ENCODE measurements at places on chromosomes 3 and 15.
A peak's percentile ranks its signal among the peaks of the same experiment; 100 is the strongest.

- no peak for DNase-seq
These were observed 91.5 kb downstream of the ITPR1 start for GRCh38 chr3:4584456-4585249.

GRCh38 chr15:40782609-40783227 is 12.9 kb downstream of the C15orf62 start:
- DNase-seq, result no peak

DNA sequence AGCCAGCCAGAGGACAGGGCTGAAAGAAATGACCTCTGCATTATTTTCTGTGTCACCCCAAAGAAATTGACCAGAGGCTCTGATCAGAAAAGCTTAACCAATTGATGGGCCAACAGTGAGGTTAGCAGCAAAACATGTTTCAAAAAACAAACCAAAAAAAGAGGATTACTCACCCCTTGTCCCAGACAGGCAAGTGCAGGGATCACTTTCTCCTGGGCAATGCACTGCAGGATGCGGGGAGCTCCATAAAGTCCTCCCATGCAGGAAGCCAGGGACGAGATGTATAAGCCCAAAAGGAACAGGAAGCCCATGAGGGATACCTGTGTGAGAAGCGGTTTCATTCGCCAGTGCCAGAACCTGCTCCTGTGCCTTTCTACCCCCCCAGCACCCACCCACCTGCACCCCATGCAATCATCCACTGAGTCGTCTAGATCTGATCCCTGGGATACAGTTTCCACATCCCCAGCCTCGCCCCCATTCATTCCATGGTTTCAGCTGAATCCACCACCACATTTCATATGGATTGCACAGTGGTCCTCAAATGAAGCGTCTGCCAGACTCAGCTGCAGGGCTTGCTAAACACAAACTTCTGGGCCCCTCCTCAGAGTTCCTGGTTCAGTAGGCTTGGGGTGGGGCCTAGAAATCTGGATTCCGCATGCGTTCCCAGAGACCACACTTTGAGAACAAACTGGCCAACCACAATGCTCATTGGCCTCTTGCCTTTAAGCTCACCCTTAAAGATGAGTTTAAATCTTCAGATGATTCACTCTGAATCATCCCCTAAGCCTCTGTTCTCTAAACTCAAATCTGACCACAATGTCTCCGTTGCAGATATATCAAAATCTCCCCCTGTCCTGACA is 54.4 kb upstream of the HEG1 start:
- DNase-seq, result peak; percentile 71

- no peak for DNase-seq
These were observed 31.2 kb upstream of the CFAP20DC start for GRCh38 chr3:59081071-59081470.

DNA sequence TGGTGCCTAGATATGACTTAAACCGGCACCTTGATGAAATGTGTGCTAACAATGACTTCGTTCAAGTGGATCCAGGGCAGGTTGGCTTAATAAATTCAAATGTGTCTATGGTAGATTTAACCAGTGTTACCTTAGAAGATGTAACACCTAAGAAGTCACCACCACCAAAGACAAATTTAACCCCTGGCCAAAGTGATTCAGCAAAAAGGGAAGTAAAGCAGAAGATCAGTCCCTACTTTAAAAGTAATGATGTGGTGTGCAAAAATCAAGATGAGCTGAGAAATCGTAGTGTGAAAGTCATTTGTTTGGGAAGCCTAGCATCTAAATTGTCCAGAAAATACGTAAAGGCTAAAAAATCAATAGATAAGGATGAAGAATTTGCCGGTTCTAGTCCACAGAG is 1.1 kb downstream of the FAN1 start:
- no peak for DNase-seq

DNA sequence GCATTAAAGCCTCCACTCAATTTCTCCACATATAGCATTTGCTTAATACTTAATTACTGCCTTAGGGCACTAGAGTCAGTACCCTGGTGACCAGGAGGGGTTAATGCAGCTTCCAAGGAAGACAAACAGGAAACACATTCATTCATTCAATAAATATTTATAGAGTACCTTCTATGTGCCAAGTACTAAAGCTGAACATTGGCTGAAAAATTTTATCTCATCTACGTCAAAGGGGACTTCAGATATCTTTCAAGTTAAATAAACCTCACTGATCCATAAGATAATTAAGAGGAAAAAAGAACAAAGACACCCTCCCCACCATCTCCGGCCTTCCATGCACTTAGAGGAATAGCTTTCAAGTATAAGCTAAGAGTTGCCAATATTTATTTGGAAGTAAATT is 156.9 kb upstream of the PRICKLE2 start:
- no peak for DNase-seq

- no peak for DNase-seq
These were observed 24.6 kb downstream of the MNS1 start for GRCh38 chr15:56440214-56440770.

- no peak for DNase-seq
These were observed 18.1 kb upstream of the TMEM40 start for GRCh38 chr3:12777171-12777570.

DNA sequence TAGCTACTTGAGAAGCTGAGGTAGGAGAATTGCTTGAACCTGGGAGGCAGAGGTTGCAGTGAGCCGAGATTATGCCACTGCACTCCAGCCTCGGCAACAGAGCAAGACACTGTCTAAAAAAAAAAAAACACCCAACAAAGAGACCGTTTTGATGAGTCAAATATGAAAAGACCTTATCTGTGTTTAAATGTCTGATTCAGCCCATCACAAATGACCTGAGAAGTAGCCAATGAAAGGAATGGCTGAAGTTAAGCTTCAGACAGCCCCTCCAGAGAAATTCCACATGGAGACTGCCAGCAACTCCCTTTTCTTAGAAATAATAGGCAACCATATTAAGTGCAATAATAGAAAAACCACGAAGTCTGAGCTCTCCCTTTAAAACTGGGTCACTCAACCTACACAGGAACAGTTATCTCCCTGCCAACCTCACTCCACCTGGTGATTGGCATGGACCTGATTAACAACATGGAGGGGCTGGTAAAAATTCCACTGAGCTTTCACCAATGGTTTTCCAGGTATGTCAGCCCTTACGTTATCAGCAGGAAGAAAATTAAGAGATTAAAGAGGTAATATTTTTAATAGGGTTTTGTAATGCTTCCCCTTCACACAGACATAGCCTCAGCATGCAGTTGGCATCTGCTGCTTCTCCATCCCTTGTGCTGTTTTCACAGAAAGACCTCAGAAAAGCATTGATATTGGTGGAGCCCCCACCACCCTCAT is 238.1 kb upstream of the STT3B start:
- no peak for DNase-seq

All from keratinocyte (primary cell).